ENCODE measurements at places on chromosomes 12 and 14.

DNA sequence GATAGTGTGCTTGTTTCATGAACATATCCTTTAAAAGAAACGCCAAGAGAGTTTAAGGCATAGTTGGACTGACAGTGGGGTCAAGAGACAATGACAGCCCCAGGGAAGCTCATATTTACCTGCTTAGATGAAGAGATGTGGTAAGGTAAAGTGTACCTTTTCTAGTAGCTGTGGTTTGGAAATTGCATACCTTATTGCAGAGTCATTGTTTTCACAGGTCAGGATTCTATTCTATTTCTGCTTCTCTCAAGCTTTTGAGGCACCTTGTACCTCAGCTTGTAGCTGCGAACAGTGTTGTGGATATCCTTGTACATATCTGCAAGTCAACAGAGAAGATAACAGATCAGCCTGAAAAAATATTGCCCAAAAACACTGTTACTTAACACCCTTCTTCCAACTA lies 47.7 kb downstream of the ATP6V1D start:
- no peaks in the 10 kb centered on the region for H3K4me1 ChIP-seq
- DNase-seq: peak; percentile 7
- peaks cover 3% of the 10 kb centered on the region for H3K36me3 ChIP-seq
- H3K27ac ChIP-seq: no peak overlapping the region
- H3K4me3 ChIP-seq: no peak overlapping the region
- no peaks in the 10 kb centered on the region for H3K27me3 ChIP-seq

DNA sequence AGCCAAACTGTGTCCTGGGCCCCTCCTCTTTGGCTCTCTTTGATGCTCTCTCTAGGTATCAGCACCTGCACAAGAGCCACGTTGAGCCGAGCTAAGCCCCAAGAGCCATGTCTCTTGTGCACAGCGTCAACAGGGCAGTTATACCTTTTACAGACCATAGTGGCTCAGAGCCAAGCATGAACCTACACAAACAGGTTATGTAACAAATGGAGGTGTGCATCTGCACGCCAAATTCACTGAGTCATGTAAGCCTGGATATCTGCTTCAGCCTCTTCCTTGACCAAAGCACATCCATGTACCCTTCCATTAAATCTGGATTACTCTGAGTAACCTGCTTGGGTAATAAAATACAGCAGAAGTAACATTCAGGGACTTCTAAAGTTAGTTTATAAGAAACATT lies 509.7 kb downstream of the NAV3 start:
- H3K27me3 ChIP-seq: no peaks in the 10 kb centered on the region
- no peaks in the 10 kb centered on the region for H3K4me1 ChIP-seq
- H3K27ac ChIP-seq: no peak overlapping the region
- no peaks in the 10 kb centered on the region for H3K36me3 ChIP-seq

DNA sequence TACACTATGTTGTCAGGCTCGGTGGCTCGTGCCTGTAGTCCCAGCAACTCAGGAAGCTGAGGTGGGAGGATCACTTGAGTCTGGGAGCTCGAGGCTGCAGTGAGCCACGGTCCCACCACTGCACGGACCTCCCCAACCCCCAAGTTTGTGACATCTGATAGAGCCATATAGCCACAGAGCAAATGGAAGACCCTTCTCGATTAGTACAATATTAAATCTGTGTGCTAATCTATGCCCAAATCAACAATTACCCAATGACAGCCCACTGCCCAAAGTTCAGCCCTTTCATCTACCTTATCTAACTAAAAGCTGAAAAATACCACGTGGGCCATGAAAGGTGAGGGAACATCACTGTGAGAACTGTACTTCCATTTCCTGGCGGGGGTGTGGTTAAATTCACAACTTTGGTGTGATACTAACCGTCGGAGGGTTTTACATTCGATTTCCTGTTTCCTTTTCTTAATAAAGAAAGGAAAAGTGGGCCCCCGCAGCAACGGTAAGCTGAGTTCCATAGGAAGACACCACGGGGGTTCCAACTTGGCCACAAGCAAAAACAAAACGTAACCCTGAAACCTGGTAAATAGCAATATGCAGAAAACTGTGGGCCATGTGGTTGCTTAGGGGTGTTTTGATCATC lies 31.2 kb upstream of the FOS start:
- H3K36me3 ChIP-seq: no peaks in the 10 kb centered on the region
- no peak overlapping the region for H3K27ac ChIP-seq

DNA sequence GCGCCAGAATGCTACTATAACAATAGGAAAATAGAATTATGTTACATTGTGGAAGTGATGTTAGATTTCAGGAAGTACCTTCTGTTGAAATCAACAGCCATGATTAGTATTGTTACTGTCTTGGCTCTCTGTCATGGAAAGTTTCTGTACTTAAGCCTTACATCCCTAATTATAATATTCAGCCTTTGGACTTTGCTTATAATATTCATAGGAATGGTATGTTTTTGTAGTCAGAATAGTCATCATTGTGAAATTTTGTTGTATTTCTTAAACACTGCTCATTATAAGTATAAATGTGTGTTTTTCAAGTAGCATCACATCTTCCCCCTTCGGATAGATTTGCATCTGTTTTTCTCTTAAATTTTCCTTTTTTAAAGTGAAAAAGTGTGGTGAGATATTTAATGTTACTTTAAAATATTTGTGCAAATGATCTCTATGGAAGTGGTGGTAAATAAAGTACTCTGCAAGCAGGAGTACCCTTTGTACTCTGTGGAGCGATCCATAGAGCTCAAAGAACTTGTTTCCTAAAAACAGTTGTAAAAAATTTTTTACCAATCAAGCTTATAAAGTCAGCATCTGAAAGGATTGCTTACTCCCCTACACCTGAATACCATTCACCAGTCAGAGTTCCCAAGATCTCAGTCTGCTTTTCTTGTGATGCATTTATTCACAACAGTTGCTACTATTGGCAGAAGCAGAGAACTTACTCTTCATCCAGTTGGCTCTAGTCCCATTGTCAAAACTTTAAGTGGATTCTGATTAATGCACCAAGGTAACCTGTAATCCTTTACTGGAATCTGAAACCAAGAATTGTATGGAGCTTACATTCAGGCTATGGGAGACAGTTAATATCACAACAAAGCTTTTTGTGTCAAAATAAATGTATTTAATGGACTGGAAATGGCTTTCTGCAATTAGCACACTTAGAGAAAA lies 87.8 kb downstream of the RIC8B start:
- H3K27me3 ChIP-seq: no peaks in the 10 kb centered on the region
- no peak overlapping the region for H3K27ac ChIP-seq
- peak; percentile 17 for DNase-seq

DNA sequence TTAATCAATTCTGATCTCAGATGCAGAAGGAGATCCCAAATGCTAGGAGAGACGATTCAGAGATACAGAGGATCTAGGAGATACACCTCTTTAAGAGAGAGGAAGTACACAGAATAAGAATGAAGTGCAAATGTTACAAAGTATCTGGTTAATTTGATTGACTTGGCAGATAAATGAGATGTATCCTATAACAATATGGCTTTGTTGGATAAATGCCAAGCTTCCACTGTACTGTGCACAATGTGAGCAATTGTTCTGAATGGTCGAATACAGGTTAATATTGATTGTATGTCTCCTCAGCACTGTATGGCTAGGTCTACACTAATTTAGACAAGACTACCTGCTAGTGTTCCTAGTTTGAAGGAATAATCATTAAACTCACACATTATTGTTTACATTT lies 119.6 kb upstream of the PTPRB start:
- H3K4me3 ChIP-seq: no peak overlapping the region
- DNase-seq: no peak
- no peaks in the 10 kb centered on the region for H3K36me3 ChIP-seq
- H3K4me1 ChIP-seq: peaks cover 2% of the 10 kb centered on the region
- H3K27ac ChIP-seq: no peak overlapping the region

- no peaks in the 10 kb centered on the region for H3K4me1 ChIP-seq
- peaks cover 13% of the 10 kb centered on the region for H3K36me3 ChIP-seq
- DNase-seq: no peak
- no peak overlapping the region for H3K4me3 ChIP-seq
- no peaks in the 10 kb centered on the region for H3K27me3 ChIP-seq
- no peak overlapping the region for H3K27ac ChIP-seq
These were observed 51.7 kb downstream of the PPFIBP1 start for GRCh38 chr12:27575762-27576118.

DNA sequence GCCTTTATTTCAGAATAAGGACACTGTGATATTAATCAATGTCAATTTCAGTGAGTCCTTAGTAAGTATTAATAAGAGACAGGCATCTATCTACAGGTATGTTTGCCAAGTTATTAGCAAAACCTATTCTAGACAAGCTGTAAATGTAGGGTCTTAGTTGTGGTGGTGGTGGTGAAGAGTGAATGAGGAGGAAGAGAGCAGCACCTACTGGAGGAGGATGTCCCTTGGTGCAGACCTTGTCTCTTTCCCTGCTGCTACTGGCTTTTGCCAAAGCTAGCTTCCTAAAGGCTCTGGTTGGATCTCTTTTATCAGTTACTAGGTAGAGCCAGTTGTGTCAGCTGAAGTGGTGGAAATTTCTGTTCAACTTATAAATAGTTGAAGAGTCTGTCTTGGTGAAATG lies 304.8 kb upstream of the ATP2B1 start:
- no peaks in the 10 kb centered on the region for H3K36me3 ChIP-seq
- no peak overlapping the region for H3K27ac ChIP-seq
- H3K4me1 ChIP-seq: no peaks in the 10 kb centered on the region
- H3K27me3 ChIP-seq: no peaks in the 10 kb centered on the region
- DNase-seq: no peak

DNA sequence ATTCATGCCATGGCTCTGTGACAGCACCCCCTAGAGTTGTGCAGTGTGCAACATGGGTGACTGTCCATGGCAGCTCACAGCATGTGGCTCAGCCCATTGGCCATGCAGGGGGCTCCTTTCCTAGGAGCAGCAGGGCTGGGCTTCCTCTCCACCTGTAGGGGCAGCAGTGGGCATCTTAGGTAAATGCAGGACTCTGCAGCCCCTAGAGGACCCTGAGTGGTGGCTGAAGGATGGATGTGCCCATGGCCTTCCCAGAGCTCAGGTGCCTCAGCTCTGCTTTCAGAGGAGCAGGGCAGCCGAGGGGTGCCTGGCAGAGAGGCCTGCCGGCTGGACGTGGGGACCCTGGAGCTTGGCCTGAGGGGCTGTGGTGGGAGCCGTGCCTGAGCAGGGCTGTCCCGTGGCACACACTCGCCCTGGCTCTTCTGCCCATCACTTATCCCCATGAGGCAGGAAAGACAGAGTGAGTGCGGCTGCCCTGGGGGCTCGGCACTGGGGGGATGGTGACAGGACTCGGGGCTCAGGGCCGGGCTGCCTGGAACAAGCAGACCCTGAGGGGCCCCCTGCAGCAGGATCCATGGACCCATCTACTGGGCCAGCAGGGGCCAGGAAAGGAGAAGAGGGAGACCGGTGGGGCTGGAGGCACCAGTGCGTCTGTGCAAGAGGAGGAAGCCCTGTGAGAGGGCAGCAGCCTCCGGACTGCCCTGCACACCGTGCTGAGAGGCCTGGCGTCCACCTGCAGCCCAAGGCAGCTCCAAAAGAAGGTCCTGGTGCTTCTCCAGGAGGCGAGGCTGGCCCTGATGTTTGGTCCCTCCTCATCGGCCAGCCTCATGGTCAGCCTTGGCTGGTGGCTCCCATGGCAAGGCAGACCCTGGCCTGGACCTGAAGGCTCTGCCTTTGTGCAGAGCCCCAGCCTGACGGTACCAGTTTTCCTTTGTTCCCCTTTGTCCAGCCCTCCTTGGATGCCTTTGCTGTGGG lies 7.6 kb downstream of the ADSS1 start:
- no peaks in the 10 kb centered on the region for H3K36me3 ChIP-seq
- no peak overlapping the region for H3K4me3 ChIP-seq
- no peaks in the 10 kb centered on the region for H3K4me1 ChIP-seq
- no peak for DNase-seq
- H3K27me3 ChIP-seq: no peaks in the 10 kb centered on the region

DNA sequence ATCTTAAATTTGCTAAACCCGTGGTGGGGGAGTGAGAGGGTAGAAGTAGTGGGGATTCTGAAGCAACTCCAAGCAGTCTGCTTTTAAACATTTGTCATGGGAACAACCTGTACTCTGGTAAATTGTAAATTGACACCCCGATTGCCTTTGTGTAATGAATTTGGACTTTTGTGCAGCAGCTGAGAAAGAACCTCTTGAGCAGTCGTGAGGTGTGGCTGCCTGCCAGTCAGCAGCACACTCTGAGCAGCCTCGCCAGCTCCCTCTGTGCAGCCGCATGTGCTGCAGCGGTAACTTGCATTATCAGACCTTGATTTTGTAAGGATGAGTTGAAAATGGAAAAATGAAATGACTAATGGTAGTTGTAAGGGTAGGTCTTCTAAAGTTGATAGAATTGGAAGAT lies 74.3 kb downstream of the SUSD6 start:
- H3K27me3 ChIP-seq: no peaks in the 10 kb centered on the region
- no peak overlapping the region for H3K27ac ChIP-seq
- H3K36me3 ChIP-seq: no peaks in the 10 kb centered on the region
- H3K4me1 ChIP-seq: no peaks in the 10 kb centered on the region

GRCh38 chr12:131894981-131895639 lies 688 bp downstream of the ULK1 start:
- DNase-seq: no peak
- H3K27me3 ChIP-seq: no peaks in the 10 kb centered on the region
- H3K4me3 ChIP-seq: peak overlapping the region; percentile 79
- peaks cover 11% of the 10 kb centered on the region for H3K4me1 ChIP-seq
- no peak overlapping the region for H3K27ac ChIP-seq
- H3K36me3 ChIP-seq: peaks cover 18% of the 10 kb centered on the region

Data from trophoblast cell (in vitro differentiated cells and primary cell).